ENCODE measurements at places on chromosomes 7 and 10. TPM values are rescaled to one million over a fixed set of nuclear protein-coding genes. Genes with fewer than 3 reads are reported as not detected.

The PNLIPRP1 gene
- total RNA-seq = not detected

The DGKI gene
- 1.7 TPM for total RNA-seq

The OR2A1 gene
- total RNA-seq = under 0.01 TPM

The SEMA3E gene
- 6.8 TPM for total RNA-seq

The NKX2-3 gene
- total RNA-seq = not detected

The GDF2 gene
- total RNA-seq = not detected

The NPY4R gene
- not detected for total RNA-seq

The TAS2R41 gene
- total RNA-seq = 0.17 TPM

The WNT16 gene
- total RNA-seq = 0.50 TPM

The SPDYE8 gene
- not detected for total RNA-seq

The PKD1L1 gene
- not detected for total RNA-seq

The SKIDA1 gene
- total RNA-seq = 0.99 TPM

The SFR1 gene
- 5.5 TPM for total RNA-seq

The POLR2J2 gene
- 2.5 TPM for total RNA-seq

The TMEM176B gene
- not detected for total RNA-seq

The OR9A2 gene
- total RNA-seq = not detected

The GHITM gene
- total RNA-seq = 214 TPM

The OR2A7 gene
- 0.33 TPM for total RNA-seq

The TSPAN12 gene
- 0.73 TPM for total RNA-seq

The IQUB gene
- total RNA-seq = 0.83 TPM

The HMX2 gene
- total RNA-seq = not detected

The SUPV3L1 gene
- total RNA-seq = 29.8 TPM

The INMT gene
- total RNA-seq = 20.8 TPM

The WEE2 gene
- 0.33 TPM for total RNA-seq

The FAM25C gene
- total RNA-seq = not detected

The EPHB4 gene
- total RNA-seq = 64.2 TPM

The PSAP gene
- 1,900 TPM for total RNA-seq

The SPDYE9 gene
- under 0.01 TPM for total RNA-seq

All from smooth muscle cell of trachea (primary cell).